ENCODE measurements at places on chromosomes 5 and 9.
A peak's percentile ranks its signal among the peaks of the same experiment; 100 is the strongest.

DNA sequence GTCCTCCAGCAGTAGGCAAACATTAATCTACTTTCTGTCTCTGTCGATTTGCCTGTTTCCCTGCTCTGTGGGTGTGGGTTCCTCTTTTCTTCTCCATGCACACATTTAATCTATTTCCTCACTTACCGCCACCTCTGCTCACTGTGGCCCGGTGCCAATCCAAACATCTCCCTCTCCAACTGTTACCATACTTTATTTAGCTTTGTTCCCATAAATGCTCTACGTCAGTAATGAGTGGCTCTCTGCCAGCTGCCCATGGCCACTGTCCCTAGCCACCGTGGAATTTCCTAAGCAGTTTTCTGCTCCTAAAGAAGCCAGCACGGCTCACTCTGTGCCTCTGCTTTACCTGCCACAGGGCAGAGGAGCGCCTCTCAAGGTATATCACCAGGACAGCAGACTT is 19.5 kb upstream of the GOLPH3 start:
- DNase-seq = peak; percentile 91

- DNase-seq = no peak
These were observed 11.8 kb upstream of the UBE2QL1 start for GRCh38 chr5:6436715-6437331.

DNA sequence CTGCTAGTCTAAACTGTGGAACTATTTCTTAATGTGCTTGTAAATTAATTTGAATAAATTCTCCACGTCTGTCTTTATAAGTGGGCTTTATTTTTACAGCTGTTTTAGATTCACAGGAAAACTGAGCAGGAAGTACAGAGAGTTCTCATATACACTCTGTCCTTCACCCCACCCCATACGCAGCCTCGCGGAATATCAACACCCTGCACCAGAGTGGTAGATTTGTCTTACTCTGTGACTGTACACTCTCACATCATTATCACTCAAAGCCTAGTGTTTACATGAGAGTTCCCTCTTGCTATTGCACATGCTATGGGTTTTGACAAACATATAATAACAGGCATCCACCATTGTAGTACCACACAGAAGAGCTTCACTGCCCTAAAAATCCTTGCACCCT is 179.7 kb upstream of the DAB2 start:
- DNase-seq = no peak

GRCh38 chr9:34262971-34263370 is 66.1 kb downstream of the KIF24 start:
- no peak for DNase-seq

DNA sequence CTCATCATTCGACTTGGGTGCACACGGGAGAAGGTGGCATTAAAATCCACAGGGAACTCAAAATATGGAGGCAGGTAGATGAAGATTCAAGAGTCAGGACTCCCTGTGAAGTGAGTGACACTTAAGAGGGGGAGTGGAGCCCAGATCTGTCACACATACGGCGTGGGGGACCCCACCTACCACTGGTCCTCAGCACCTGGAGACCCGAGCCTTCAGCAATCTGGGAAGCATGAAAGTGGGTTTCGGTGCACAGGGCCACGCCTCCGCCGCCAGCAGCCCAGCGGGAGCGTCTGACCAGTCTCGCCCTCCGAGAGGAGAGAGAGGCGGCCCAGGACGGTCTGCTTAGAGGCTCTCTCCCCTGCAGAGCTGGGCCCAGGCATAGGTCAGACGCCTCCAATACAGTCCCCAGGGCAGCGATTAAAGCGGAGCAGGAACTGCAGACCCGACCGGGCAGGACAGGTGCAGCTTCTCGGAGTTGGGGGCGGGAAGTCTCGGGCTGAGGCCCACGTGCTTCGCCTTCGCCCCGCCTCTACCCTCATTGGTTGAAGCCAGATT is 639 bp upstream of the SLC2A8 start:
- DNase-seq = no peak

DNA sequence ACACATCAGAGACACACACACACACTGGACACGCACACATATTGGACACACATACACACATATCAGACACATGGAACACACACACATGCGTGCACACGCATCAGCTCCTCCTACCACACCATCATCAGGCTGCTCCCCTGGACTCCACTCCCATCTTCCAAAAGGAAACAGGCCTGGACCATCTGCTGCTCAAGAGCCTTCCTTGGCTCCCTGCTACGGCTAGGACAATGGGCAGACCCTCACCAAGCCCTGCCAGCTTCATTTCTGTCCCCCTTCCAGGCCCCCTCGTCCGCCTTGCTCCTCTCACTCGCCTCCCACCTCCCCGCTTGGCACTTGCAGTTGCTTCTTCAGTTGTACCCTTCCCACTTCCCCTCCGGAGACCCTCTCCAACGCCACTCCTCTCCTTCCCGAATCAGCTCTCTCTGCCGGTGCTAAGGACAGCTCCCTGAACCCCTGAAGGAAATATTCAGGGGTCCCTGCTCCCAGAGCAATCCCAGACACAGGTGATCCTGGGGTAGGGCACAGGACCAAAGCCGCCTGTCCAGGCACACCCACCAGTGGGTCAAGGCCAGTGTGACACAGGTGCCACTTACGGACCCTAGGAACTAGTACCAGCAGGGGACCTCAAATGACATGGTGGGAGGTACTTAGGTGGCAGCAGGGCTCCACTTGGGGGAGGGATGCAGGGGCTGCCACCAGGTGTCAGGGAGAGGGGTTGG is 12.1 kb upstream of the LAMC3 start:
- no peak for DNase-seq

DNA sequence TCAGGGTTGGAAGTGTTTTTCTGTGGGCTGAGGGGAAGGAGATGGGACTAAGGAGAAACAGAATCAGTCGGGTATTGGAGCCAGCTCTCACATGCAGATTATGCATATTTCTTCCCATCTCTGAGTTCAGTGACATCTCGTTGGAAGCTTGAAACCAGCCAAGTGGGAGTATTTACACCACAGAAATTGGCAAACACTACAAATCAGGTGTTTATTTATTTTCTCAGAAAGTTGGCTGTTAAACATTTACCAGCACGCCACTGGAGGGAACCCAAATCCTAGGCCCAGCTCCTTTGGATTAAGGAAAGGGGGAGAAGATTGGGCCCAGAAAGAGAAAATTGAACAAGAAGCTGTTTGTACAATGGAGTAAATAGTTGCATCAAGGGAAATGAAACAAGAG is 72.1 kb upstream of the PITX1 start:
- DNase-seq = no peak

GRCh38 chr5:101783241-101784013 is 512.7 kb downstream of the SLCO4C1 start:
- DNase-seq = no peak

GRCh38 chr9:94108584-94108983 is 24.3 kb downstream of the PTPDC1 start:
- no peak for DNase-seq

DNA sequence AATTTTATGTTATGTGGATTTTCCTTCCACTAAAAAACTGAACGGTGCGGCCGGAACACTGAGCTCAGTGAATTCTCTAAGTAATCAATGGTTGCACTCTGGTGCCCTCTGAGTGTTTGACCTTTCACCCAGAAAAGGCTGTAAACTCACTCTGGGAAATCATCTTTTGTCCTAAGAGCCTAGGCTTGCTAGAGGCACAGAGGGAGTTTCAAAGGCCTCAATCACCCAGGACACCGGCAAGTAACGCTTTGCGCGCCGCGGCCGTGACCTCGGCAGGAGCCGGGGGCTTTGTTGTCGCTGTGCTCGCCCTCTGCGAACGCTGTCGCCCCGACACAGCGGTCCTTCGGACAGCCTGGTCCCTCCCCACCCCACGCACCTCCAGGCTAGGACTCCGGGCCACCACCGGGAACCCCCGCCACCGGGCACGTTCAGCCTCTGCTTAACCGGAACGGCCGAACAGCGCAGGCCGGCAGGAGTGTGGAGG is 703 bp downstream of the ISCA1 start:
- DNase-seq = no peak

GRCh38 chr9:34716711-34717110 is 6.8 kb upstream of the CCL21 start:
- DNase-seq = no peak

GRCh38 chr5:110716247-110717245 is 9.9 kb downstream of the TMEM232 start:
- DNase-seq = no peak

- no peak for DNase-seq
These were observed 58.0 kb downstream of the COL23A1 start for GRCh38 chr5:178532236-178532635.

DNA sequence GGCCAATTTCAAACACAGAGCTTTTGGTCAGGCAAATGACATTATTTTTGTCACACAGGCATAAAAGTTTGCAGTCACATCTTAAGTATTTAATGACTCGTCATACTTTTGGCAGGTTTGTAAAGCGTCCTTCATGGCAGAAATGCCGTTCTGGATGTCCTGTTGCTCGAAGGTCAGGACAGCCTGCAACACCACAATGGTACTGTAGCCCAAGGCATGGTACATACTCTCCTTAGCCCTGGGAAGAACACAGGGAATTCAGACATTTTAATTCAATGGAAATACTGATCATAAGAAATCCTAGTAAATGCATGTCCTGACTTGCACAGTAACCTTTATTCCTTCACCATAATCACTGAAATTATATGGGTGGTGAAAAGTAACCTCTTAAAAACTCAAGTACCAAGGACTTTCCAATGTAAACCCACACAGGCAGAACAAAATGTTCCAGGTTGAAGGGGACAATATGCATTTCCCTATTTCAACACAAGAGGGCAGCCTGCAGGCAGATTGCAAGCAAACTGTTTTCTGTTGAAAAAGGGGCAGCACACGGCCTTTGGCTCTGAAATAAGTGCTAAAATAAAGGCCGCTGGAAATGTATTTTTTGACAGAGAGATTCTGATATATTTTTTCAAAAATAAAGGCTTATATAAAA is 95.7 kb downstream of the TTC39B start:
- DNase-seq = peak; percentile 82

DNA sequence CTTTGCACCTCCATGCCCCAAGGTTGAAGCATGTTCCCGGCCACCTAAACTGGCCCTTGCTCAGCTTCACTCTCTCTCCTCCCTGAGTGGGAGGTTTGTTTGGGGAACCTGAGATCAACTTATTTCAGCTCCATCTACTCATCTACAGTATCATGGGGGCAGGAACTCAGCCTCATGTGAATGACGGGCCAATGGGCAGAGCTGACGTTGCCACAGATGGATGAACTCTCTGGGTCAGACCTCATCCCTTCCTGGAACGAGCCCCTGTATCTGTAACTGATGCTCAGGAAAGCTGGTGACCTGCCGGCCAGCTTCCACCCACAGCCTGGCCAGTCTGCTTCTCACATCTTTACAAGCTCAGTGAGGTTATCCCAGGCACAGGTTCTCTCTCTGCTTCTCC is 369.6 kb downstream of the IRX2 start:
- no peak for DNase-seq

DNA sequence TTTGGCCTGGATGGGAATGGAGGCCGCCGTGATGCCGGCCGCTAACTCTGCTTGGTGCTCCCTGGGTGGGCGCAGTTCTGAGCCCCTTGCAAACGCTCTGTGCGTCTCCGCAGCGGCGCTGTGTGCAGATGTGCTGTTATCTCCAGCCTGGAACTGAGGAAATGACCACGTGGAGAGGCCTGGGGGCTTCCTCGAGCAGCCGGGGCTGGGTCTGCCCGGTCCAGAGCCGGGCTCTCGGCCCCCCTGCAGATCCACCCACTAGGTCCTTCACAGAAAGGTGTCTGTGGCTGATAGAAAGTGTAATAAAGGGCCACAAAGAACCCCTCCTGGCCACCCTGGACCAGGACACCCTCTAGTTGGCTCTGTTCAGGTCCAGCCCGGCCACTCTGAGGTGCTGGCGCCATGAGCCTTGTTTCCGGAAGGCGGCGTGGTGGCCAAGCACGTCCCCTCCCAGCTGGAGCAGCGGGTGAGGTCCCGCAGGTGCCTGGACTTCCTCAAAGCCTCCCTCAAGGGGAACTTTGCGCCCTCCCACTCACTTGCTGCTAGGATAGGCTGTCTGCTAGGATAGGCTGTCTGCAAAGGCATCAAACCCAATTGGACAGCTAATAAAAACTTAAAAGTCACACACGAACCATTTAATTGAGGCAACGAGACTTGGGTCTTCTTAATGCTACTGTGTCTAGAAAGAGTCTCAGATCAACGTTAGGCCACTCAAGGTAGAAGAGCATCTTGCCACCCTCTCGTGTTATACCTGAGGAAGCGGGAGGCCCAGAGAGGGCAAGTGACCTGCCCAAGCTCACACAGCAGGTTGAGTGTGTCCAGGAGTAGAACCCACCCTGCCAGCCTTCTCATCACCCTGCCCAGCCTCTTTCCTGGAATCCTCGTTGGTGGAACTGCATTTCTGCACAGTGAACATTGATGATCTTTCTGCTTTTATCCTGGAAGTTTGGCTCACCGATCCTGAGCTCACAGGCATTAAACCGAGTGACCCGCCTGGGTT is 109.3 kb upstream of the FCN2 start:
- no peak for DNase-seq

- no peak for DNase-seq
These were observed 142.5 kb downstream of the ACER2 start for GRCh38 chr9:19551124-19551929.

GRCh38 chr5:96198356-96199058 is 234.5 kb downstream of the PCSK1 start:
- no peak for DNase-seq

GRCh38 chr9:75064307-75065025 is 23.5 kb downstream of the NMRK1 start:
- peak; percentile 23 for DNase-seq

- no peak for DNase-seq
These were observed 138.0 kb upstream of the IRX4 start for GRCh38 chr5:2020730-2021129.

- no peak for DNase-seq
These were observed 464.4 kb upstream of the TUSC1 start for GRCh38 chr9:26142631-26143030.

- DNase-seq = no peak
These were observed 9.5 kb upstream of the GGTA1 start for GRCh38 chr9:121509180-121509579.

- DNase-seq = no peak
These were observed 1.2 kb downstream of the SEMA4D start for GRCh38 chr9:89496645-89497256.

DNA sequence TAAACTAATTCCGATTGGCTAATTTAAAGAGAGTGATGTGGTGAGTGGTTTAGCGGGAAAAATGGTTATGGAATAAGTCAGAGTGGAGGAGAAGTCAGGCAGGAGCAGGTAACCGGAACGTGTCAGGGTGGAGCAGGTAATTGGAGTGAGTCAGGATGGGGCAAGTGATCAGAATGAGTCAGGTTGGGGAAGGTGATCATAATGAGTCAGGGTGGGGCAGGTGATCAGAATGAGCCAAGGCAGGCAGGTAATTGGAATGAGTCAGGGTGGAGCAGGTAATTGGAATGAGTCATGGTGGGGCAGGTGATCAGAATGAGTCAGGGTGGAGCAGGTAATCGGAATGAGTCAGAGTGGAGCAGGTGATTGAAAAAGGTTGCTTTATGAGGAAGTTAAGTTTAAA is 101.4 kb downstream of the TMEM167A start:
- peak; percentile 52 for DNase-seq

DNA sequence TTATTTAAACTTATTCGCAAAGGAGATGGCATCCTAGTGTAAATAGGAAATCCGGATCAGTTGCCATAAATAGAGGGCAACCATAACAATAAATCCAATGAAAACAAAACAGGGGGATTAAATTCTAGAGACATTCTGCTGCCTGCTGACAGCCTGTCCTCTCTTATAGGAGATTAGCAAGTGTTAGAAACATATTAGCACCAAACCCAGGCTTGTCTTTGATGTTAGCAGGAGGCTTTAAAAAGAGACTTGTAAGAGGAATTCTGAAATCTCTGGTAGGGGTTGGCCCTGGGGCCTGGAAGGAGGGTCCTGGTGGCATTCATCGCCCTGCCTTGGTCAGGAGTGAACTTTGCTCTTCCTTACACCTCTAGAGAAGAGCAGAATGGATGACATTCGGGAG is 21.6 kb downstream of the NDST1 start:
- DNase-seq = no peak

- no peak for DNase-seq
These were observed 11.8 kb upstream of the BTNL9 start for GRCh38 chr5:181028032-181028819.
